BJ (cell line): ENCODE measurements at places on chromosomes 1 and 21.

DNA sequence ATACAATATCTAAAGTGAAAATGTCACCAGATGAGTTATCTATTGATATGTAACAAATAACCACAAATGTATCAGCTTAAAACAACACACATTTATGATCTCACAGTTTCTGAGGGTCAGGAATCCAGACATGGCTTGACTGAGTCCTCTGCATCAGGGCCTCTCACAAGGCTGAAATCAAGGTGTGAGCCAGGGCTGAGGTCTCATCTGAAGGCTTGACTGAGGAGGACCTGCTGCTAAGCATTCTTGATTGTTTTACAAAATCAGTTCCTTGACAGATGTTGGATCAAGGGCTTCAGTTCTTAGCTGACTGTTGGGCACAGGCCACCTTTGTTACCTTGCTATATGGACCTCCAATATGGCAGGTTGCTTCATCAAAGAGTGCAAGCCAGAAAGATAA is 483.7 kb downstream of the CAMTA1 start:
- no peak for DNase-seq

DNA sequence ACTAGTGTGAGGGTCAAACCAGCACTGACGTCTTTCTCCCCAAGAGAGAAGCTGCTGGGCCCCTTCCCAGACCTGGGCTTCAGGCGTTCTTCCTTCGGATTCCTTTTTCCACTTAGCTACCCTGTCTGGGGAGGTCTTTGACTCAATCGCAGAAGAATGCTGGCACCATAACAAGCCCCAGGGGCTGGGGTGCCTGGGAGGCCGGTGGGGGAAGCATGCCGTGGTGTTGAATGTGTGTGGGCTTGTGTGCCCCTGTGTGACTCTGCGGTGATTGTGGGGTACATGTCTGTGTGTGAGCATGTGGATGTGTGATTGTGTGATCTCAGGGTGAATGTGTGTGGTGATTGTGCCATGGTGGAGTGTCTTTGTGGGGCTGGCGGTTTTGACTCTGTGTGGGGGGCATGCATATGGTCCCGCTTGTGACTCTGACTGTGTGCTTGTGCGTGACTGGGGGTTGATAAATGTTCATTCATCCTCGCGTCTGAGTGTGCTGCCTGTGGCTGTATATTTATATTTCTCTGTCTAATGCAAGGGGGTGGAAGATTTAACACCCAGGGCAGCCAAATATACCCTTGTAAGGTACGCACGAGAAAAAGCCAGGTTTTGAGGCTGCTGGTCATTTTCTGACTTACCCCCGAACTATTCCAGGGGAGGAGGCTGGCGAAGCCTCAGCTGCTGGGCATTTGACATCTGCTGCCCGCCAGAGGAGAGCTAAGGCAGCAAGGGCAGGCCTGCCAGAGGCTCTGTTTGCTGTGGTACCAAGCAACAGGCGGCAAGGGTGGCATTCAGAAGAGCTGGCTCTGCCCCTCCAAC is 1.1 kb upstream of the SYNC start:
- peak; percentile 93 for DNase-seq

DNA sequence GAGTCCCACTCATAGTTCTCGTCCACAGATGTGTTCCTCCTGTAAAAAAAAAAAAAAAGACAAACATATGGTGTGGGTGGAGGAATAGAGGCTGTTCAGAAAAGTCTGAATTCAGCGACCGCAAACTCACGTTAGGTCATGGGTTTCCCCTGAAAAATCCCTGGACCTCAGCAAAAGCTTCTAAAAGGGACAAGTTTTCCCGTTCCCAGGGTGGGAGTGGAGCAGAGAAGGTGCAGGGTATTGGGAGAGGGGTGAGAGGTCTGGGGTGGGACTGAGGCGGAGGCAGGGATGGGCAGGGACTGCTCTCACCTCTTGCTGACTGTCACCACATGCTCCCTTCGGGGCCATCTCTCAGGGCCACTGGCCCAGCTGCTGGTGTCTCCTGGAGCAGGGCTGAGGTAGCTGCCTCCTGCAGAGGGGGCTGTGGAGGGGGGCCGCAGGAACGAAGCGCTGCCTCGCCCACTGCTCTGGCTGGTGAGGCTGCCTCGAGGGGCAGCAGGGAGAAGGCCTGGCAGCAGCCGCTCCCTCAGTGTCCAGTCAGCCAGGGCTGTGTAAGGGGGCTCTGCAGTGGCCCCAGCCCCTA is 2.6 kb upstream of the TAGLN2 start:
- DNase-seq, result no peak

DNA sequence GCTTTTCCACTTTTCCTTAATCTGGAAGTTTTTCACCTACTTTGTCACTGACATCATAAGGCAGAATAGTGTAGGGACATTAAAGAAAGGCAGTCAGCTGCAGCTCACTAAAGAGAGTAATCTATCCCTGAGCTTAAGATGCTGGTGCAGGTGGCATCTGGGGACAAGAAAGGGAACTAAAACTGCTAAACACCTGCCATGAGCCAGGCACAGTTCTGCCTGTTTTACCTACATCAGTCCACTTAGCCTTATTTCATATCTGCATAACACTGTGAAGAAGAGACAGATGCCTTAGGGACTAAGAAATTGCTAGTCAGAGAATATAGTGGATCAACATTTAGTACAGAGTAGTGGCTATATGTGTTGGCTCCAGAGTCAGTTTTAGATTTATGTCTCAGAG is 88.1 kb downstream of the GPATCH2 start:
- no peak for DNase-seq

- no peak for DNase-seq
Observed at GRCh38 chr1:59173721-59174120, 123.2 kb upstream of the FGGY start.

DNA sequence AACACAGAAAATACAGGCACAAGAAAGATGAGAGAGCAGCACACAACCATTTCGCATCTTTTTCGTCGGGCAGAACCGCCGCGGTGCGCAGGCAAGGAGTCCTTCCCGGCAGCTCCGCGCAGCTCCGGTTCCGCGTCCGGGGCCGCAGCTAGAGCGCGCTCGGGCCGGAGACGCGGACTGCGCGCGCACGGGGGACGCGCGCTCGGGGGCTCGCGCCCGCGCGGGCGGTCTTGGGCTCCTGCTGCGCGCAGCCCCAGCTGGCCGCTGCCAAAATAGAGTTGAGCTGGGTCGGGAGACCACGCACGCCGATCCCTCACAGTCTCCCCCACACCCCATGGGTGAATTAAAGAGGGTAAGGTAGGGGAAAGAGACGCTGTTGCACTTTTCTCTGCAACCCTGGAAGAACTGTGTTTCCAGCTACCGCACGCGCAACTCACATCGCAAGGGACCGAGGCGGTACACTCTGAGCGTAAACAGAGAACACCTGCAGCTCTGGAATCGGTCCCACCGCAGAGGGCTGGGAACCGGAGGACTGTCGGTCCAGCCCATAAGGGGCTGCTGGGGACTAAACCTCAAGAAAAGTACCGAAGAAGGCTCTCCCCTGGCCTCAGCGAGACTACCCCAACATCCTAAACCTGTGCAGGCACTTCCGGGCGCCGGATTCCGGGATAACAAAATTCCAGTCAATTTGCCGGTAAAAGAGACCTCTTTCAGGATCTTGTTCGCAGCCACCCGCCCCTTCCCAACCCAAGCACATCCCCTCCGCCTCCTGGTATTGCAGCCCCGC is 1.7 kb downstream of the NR5A2 start:
- DNase-seq, result no peak

GRCh38 chr1:227844320-227845146 is 29.1 kb downstream of the PRSS38 start:
- DNase-seq, result no peak

GRCh38 chr1:11533790-11534787 is 55.1 kb downstream of the DISP3 start:
- no peak for DNase-seq

DNA sequence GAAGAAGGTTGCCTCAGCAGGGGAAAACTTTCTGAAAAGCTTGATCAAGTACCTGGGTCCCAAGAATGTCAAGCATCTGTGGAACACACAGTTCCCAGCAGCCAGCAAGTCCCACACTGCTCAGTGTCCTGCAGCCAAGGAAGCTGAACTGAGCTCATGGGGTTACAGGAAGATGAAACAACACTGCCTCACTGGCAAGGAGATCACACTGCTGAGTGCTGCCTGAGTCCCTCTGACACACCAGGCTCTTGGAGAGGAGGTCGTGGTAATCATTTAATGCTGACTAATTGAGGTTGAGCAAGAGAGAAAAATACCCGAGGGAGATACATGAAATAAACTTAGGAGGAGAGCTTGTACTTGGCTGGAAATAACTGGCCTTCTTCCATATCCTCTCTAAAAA is 75.2 kb downstream of the MPZL1 start:
- peak; percentile 96 for DNase-seq

DNA sequence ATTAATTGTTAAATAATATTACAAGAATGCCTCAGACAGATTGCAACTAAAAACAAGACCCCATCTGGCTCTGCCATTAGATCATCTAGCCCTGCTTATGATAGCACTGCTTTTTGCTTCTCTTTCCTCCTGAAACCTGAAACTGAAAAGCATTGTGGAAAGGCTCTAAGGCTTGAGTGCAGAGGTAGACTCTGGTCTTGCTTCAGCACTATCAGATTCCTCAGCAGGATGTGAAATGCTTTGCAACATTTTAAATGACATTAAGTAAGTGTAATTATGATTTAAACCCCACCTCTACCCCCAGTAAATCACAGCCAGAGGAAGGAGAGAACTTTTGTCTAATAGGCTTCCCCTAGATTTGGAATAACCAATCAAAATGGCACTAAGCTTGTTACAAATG is 32.9 kb downstream of the PHC2 start:
- no peak for DNase-seq

DNA sequence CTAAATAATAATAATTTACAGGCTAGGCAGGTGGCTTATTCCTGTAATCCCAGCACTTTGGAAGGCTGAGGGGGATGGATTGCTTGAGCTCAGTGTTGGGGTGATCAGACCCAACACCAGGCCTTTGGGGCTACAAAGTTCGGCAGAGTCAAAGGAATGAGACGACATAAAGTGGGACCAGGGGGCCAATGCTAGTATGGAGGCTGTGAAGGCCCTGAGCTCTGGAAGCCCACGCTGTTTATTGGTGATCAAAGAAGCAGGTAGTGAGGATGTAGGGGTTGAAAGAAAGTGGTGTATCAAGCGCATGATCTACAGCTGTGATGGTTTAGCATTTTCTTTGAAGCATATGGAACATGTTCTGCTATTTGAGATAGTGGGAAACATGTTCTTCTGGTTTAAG is 5.6 kb downstream of the BTBD8 start:
- DNase-seq, result no peak

DNA sequence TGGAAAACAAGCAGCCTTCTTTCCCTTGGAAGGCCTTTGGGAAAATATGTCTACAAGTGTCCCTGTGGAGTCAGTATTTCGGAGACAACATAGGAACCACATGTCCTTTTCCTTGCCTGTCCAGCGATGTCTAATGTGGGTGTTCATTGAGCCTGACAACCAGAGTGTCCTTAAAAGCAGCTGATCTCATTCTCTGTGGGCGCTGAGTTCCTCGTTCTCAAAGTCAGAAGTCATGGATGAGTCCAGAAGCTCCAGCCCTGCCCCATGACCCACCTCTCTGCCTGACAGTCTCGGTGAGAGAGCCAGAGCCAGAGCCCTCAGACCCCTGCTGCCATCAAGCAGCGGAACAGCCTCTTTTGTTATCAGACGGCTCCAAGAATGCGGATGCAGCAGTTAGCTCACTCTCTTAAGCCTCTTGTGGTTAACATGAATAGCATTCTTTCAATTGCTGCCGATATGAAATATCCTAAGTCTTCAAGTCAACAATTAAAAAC is 329.2 kb downstream of the TGFB2 start:
- peak; percentile 43 for DNase-seq

GRCh38 chr1:69438056-69438795 is 129.5 kb upstream of the LRRC7 start:
- no peak for DNase-seq

GRCh38 chr1:174743654-174744561 is 255.8 kb upstream of the CACYBP start:
- DNase-seq, result no peak

GRCh38 chr1:222926566-222926965 is 111.7 kb downstream of the DISP1 start:
- DNase-seq, result no peak

GRCh38 chr1:95043141-95043980 is 29.4 kb downstream of the ALG14 start:
- no peak for DNase-seq

DNA sequence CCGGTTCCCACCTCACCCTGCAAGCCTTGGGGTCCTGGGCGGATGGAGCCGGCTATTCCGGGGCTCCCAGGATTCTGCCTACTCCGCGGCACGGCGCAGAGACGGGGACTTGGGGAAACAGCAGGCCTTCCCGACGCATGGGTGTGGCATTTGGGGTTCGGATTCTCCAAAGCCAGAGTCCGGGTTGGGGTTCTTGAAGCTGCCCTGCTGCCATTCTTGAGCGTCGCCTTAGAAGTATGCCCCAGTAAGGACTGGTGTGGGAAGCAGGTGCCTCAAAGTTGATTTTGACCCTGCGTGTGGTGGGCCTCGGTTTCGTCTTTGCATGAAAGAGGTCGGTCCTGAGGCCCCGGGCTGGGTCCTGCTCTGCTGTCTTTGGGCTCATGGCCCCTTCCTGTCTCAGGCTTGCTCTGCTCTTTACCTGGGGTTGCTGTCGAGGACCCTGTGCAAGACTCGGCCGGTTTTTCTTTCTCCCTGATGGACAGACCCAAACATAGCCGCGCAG is 696 bp downstream of the GUK1 start:
- no peak for DNase-seq

- DNase-seq, result no peak
Observed at GRCh38 chr1:3695326-3696217, 43.3 kb downstream of the TP73 start.

GRCh38 chr1:14292520-14292919 is 306.0 kb upstream of the KAZN start:
- no peak for DNase-seq

DNA sequence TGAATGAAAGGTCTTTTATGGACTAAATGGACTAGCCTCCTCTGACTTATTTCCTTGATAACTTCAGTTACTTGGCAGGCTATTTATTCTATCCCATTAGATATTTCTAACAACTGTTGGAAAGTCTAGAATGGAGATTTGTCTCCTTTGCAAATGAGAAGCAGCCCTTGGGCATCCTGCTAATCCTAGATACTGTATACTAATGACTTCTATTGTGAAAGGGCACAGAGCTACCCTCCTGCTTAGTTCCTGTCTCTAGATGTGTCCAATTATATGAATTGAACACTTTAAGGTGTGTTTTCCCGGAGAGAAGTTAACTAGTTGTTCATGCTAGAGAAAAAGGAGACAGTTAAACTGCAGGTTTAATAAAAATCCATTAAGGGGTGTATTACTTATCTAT is 10.2 kb upstream of the NCMAP start:
- no peak for DNase-seq

DNA sequence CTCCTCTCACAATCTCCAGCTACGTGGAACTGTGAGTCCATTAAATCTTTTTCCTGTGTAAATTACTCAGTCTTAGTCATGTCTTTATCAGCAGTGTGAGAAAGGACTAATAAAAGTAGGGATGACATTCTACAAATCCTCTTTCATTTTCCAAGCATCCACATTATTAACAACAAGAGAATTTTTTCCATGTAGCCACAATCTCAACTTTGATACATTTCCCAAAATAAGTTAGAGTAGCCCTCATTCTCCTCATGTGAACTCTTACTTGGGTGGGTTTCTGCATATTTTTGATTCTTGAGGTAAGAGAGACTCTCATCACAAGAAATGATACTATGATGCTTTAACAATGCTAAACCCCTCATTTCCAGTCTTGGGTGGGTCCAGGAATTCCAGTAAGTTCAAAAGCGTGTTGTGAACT is 52.8 kb downstream of the TNFSF18 start:
- peak; percentile 92 for DNase-seq

- no peak for DNase-seq
Observed at GRCh38 chr1:210690236-210690635, 361.5 kb downstream of the HHAT start.
